ENCODE measurements at places on chromosomes 12 and 14.

DNA sequence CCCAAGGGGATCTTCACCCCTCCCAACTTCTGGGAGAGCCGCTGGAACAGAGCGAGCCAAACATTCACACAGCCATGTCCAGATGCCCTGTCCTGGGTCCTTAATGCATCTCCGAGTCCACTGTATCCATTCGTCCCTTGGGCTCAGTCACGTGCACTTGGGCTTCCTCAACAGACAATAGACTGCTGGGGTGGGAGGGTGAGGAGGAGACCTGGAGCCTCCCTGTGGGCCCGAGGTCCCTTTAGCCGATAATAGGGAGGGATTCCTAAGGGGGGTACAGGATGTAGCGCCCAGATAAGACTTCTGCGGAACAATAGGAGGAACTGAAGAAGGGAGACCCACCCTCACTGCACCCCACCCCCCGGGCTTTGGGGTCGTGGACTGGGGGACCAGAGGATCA lies 6.7 kb downstream of the ARHGEF25 start:
- no peak for DNase-seq

DNA sequence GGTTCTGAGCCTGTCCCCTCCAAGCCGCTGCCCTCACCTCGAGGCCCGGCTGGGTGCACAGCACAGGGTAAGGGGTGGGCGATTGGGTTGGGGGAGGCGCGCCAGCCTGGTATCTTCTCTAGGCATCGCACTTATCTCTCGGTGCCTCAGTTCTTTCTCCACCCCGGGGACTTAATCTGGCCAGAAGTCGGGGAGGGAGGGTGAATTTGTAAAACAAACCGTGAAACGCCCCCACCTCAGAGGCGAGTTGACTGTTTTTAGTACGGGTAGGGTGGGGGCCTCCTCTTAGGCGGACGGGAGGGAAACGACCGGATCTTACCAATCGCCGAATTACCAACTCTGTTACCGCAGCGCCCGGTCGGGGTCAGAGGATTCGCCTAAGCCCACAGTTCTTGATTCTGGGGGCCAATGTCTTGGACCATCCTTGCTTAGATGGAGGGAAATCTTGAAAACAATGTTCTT lies 1.4 kb upstream of the TBX3 start:
- no peak for DNase-seq

DNA sequence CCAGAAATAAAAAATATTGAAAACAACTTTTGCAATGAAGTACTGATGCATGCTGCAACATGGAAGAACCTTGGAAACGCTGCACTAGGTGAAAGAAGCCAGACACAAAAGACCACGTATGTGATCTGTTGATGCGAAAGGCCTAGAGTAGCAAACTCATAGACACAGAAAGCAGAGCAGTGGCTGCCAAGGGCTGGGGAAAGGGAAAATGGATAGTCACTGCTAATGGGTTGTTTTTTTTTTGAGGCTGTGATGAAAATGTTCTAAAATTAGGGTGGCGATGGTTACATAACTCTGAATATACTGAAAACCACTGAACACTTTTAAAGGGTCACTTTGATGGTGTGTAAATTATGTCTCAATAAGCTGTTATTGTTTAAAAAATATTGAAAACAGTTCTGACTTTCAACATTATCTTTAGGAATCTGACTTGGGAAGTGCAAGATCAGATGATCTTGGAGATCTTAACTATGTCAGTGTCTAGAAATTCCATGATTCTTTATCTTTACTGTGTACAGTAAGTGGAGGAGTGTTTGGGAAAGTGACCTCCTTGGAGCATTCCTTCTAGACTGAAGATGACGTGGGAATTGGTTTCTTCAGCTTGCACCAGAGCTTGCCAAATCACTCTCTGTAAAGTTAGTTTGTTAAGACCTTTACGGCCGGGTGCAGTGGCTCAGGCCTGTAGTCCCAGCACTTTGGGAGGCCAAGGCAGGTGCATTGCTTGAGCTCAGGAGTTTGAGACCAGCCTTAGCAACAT lies 12.4 kb downstream of the MLXIP start:
- no peak for DNase-seq

- no peak for DNase-seq
Measured at GRCh38 chr12:108099778-108100489, 29.2 kb upstream of the WSCD2 start.

DNA sequence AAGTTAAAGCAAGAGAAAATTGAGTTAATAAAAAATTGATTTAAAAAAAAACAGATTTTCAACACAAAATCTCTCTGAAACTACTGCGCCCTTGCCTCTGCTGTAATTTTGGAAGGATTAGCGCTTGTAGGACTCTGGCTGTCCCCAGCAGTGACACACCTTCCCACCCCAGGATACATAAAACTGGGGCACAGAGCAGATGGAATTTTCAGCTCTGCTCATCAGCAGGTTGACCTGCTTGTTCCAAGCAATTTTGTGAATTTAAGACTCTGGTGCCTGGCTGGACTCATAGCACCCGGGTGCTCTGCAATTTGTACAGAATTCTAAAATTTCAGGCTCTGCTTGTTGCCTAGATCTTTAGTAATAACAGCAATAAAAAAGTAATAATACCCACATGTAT lies 257.8 kb upstream of the GARIN6 start:
- DNase-seq = no peak

DNA sequence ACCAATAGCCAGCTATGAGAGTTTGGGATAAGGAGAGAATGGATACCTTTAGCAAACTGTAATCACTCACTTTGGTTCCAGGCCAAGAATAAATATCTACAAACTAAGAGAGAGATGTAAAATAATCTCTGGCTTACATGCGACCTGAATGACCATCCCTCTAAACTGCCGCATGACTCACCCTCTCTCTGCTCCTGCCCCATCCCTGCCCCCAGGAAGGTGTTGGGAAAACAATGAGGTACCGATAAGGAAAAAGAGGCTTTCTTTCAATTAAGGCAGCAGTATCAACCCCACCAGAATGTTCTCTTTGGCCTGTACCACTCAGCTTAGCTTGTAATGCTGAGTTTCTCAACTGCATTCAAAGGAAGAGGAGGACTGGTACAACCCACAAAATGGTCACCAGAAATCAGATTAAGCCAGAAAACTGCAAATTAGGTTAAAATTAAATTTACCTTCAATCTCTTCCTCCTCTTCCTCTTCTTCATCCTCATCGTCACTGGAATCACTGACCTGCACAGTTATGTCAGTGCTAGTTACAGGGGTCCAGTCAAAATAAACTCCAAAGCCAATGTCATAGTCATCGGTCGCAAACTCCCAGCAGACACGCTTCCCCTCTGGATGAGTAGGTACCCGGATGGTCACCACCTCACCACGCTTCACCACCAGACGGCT lies 22.0 kb downstream of the GSTZ1 start:
- no peak for DNase-seq

- DNase-seq = no peak
Measured at GRCh38 chr12:53073881-53074280, 5.3 kb downstream of the SPRYD3 start.

DNA sequence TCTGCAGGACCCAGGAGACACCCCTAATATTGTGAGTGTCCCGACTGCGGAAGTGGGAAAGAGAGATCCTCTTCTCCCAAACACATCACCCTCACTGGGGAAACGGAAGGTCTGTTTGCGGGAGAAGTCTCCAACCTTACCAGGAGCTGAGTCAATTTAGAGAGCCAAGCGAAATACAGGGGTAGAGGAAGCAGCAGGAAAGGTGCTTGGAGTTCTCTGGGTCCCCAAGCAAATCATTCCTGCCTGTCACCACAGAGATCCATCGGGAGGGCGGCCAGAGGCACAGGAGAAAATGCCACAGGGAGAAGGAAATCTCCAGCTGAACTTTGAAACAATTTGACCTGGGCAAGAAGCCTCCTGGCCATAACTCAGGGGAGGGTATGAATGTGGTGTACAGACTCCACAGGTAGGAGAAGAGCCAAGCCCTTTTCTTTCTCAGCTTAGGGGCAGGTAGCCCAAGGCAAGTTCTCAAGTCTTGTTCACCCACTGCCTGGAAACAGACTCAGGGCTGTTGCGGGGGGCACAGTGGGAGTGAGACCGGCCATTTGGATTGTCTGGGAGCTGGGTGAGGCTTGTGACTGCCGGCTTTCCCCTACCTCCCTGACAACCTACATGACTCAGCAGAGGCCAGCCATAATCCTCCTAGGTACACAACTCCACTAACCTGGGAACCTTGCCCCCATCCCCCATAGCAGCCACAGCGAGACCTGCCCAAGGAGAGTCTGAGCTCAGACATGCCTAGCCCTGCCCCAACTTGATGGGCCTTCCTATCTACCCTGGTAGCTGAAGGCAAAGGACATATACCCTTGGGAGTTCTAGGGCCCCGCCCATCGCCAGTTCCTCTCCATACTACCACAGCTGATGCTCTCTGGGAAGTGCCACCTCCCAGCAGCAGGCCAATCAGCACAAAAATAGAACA lies 211.9 kb upstream of the ARHGAP5 start:
- DNase-seq = no peak

DNA sequence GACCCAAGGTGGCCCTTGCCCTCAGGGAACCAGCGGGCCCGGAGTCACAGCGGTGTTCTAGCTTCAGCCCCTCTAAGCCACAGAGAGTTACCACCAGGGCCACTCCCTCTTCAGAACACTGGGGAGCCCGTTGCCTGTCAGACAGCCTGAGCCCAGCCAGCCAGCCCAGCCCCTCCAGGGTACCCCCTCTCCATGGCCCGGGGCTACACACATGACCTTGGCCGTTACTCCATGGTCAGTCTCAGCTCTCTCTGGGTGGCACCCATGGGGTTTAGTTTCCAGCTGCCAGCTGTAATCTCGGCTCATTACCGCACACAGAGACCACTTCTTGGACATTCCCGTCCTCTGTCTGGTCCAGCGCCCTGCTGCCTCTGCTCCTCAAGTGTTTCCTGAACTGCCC lies 35.0 kb downstream of the PPP2R5C start:
- DNase-seq = no peak

DNA sequence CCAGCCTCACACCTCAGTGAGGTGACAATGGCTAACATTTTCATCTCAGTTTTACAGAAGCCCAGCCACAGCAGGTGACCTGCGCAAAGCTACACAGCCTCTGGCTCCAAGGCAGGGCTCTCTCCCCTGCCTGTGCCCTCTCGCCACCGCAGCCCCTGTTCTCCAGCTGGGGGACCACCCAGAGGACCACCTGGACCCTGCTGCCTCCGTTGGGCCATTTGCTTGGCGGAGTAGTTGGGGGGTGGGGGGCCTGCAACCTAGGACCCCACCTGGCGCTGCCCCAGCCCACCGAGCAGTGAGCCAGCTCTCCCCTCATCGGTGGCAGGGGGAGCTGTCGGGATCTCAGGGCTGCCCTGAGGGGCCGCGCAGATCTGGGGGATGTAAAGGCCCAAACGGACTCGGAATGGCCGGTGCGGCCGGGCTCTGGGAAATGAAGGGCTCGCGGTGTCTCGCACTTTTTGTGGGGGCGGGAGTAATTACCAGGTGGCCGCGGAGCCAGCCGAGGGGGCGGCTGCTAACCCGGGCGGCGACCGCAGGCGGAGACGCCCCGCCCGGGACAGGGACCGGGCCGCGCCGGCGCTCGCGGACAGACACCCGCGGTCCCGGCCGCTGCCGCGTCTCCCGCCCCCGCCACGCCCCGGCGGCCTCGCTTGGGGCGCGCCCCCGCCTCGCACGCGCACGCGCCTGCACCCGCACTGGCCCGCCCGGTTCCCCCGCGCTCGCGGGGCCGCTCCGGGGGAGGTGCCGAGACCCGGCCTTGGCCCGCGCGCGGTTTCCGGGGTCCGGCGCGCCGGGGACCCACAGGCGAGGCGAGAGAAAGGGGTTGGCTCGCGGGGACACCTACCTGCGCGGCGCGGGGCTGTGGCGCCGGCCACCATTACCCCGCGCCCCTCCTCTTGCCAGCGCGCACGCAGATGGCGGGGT lies 8.6 kb upstream of the GPR68 start:
- no peak for DNase-seq

GRCh38 chr14:105187116-105187515 lies 6.0 kb upstream of the NUDT14 start:
- DNase-seq = no peak

DNA sequence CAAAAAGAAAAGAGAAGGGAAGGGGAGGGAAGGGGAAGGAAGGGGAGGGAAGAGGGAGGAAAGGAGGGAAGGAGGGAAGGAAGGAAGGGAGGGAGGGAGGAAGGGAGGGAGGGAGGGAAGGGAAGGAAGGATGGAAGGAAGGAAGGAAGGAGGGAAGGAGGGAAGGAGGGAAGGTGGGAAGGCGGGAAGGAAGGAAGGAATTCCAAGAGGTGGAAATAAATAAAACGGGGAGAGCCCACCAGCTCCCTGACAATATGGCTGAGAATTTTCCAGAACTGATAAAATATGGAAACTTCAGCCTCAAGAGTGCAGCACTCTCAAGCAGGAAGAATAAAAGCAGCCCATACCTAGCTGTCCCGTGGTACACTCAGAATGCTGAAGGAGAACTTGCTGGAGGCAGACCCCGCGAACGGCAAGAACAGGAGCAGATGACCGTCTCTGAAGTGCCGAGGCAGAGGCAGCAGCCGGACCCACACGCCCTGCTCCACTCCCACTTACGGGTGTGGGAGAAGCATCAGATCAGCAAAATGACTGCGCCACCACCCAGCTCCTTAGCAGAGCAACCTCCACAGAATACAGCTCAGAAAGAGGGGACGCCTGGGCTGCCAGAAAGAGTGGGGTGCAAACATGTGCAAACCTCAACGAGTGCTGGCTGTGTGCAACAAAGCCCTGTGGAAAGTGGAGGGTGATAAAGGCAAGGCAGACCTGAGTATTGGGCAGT lies 34.1 kb upstream of the INF2 start:
- no peak for DNase-seq
